ENCODE measurements at places on chromosomes 1 and 21.
A peak's percentile ranks its signal among the peaks of the same experiment; 100 is the strongest.

DNA sequence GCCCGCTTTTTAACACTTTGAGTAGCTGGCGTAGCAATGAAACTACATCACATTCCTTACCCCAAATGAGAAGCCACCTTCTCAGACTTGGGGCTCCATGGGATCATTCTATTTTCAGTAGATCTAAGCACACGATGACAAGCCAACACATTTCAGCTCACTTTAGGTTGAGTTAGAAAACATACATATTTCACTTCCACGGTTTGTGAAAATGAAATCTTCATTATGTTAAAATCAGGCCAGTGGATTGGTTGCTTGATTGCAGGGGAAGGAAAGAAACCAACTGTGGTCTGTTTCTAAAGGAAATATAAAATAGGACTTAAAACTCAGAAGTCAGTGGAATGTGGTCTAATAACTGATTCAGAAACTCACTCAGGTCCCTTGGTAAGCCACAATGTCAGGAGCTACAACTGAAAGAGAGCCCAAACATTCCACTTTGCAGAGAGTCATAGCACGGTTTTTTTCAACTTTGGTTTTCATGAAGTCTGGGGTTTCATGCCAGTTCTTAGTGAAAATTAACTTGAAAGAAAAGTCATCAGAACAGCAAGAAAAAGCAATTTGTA, 82.3 kb upstream of the TIAM1 start:
- DNase-seq, result no peak

DNA sequence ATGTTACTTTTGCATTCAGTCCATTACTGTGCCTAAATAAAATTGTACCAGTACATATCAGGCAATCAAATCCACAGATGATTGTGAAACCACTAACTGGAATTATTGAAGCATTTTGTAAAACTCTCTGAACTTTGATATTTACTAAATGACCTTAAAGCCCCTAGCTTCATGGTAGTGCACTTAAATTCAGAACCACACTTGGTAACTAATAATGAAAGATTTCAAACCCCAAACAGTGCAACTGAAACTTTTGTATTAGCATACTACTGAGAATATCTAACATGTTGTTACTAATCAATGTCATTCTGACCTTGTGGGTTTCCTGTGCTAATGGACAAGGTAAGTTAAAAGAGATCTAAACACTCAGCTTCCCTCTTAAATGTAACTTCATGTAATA, at the start of gene CFHR3:
Gene CFHR3, plus strand, starts transcription at position 238 of the 400 bp plus-strand sequence. Its CDS starts 47 bp downstream, at position 285.
- DNase-seq, result no peak

GRCh38 chr1:224851210-224851847, 78.1 kb upstream of the DNAH14 start:
- DNase-seq, result no peak

GRCh38 chr1:67814121-67814772, 19.0 kb downstream of the GNG12 start:
- no peak for DNase-seq

- DNase-seq, result no peak
Measured at GRCh38 chr1:226629896-226630550, 81.5 kb downstream of the STUM start.

GRCh38 chr1:31521761-31522555, 54.4 kb upstream of the TINAGL1 start:
- DNase-seq, result no peak

GRCh38 chr1:115036814-115037507, 7.3 kb downstream of the TSHB start:
- no peak for DNase-seq

GRCh38 chr1:4594286-4594991, 60.0 kb upstream of the AJAP1 start:
- DNase-seq, result no peak

DNA sequence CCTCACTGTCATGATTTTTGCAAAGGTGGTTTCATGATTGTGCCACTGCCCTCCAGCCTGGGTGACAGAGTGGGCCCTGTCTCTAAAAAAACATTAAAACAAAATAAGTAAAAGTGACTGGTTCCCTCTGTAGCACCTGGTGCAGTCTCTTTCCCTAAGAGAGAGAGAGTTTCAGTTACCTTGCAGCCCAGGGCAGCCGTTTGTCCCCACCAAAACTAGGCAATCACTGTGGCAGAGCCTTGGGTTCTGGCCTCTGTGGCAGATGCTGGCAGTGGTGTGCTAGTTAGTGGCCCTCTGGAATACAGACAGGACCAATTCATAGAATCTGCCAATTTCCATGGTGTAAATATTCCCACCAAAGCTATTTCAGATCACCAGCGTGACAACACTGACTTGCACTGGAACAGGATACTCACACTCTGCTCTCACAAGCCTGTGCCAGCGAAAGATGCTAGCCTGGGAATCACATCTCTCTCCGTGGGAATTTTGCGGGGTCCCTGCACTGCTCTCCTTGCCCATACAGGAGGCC, 108.7 kb downstream of the TLR5 start:
- no peak for DNase-seq

DNA sequence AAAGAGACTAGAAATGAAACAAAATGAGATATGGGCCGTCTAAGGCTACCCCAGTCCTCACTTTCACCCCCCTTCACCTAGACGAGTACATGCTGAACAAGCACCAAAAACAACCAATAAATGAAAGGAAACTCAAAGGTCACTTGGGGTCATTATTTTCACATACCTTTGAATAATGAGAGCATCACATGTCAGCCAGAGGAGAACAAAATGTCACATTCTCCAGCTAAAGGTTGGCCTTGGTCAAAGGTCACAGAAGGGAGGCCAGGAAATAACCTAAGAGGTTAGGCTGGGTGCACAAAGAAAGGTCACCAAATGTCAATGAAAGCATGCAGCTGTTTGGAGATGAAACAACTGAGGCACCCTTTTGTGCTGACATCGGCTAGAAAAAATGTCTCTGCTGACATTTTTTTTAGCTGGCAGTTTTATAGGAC, 288.7 kb upstream of the USP25 start:
- no peak for DNase-seq

DNA sequence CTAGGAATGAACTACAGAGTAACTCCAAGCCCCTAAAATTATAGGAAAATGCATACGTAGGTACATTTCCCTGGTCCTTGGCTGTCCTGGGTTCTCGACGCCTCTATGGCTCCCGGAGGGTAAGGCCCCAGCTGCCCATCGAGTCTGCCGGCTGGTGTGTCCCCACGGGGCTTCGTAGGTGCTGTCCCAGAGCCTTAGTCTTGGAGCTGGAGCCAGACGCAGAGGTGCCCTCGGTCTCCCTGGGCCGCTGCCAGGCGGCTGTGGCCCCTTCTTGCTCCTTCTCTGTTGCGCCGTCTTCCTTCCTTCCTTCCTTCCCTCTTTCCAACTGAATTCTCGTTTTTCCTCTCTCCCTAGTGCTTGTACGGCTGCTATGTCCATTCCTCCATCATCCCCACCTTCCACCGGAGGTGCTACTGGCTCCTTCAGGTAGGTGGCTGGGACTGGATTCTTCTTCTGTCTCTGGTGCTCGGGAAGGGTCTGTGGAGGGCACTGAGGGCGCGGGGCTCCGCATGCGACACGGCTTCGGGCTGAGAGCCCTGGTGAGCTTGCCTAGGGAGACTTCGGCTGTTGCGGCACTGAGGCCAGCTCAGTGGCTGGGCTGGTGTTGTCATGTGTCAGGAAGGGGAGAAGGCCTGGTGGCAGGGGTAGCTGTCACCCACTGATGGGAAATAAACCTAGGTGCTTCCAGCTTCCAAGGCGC, 303.5 kb upstream of the VAMP3 start:
- DNase-seq, result no peak

DNA sequence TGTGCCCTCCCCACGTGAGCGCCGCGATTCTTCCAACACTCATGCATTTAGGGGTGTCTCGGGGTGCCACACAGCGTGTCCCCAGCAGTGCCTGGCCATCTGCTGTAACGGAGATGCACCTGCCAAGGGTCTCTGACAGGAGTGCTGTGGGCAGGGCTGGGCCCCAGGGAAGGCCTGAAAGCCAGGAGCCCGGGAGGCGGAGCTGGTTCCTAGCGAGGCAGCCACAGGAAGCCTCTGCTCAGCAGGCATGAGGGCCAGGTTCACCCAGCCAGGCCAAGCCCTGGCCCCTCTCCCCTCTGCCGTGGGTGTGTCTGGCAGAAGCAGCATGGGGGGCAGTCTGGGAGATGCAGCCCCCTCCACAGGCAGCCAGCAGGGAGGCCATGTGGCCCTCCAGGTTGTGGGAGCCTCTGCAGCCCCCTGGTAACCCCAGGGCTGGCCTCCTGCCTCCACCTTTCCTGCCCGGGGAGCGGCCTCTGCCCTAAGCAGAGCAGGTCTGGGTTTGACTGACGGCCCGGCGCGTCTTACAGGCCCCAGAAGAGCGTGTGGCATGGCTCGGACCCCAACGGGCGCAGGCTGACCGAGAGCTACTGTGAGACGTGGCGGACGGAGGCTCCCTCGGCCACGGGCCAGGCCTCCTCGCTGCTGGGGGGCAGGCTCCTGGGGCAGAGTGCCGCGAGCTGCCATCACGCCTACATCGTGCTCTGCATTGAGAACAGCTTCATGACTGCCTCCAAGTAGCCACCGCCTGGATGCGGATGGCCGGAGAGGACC, 30.4 kb downstream of the SLC19A1 start:
- DNase-seq, result no peak

DNA sequence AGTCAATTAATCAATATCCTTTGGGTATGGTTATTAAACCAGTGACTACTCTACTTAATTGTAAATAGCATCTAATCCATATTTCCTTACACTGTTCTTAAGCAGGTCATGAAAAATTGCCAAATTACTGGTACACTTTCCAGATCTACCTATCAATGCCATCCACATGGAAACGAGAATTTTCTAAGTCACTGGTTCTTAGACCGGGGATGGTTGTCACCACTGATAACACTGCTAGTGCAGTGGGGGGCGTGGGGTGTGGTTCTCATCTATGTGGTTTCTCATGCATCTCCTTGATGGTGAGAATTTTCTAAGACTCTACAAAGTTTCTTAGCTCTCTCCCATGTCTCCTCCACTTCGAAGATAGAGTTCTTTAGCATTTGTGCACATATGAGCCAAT, 63.7 kb upstream of the COG2 start:
- DNase-seq, result no peak

GRCh38 chr1:206970446-206970845, at the start of gene FCAMR:
TSS of gene FCAMR (minus strand) at chr1:206970460. CDS start at chr1:206970125, 335 bp downstream.
- no peak for DNase-seq

- DNase-seq, result no peak
Measured at GRCh38 chr1:223355699-223356098, 8.3 kb downstream of the SUSD4 start.

GRCh38 chr21:43932005-43932404, 67.0 kb downstream of the AGPAT3 start:
- DNase-seq, result no peak

GRCh38 chr1:240100371-240100934, 8.8 kb downstream of the FMN2 start:
- DNase-seq, result no peak

GRCh38 chr21:36828891-36829515, 130.1 kb downstream of the SIM2 start:
- DNase-seq, result no peak

- no peak for DNase-seq
Measured at GRCh38 chr1:63849149-63849548, 75.3 kb downstream of the ROR1 start.

DNA sequence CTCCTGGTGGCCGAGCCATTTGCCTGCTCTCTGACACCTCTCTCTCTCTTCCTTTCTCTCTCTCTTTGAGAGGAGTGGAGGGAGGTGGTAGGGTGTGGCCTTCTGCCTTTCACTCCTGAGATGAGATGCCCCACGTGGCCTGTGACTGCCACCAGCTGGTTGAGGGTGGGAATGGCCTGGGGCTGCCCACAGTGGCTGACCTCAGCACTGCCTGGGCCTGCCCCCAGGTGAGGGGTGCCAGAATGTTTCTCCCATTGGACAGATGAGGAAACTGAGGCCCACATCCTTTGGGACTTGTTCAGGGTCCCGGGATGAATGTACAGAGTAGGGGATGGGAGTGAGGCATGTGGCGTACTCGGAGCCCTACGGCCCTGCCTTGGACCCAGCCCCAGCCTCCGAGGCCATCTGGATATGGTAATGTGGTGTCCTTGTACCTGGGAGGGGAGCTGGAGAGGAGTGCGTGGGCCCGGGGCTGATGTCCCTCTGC, 12.7 kb upstream of the C1orf167 start:
- DNase-seq, result no peak

DNA sequence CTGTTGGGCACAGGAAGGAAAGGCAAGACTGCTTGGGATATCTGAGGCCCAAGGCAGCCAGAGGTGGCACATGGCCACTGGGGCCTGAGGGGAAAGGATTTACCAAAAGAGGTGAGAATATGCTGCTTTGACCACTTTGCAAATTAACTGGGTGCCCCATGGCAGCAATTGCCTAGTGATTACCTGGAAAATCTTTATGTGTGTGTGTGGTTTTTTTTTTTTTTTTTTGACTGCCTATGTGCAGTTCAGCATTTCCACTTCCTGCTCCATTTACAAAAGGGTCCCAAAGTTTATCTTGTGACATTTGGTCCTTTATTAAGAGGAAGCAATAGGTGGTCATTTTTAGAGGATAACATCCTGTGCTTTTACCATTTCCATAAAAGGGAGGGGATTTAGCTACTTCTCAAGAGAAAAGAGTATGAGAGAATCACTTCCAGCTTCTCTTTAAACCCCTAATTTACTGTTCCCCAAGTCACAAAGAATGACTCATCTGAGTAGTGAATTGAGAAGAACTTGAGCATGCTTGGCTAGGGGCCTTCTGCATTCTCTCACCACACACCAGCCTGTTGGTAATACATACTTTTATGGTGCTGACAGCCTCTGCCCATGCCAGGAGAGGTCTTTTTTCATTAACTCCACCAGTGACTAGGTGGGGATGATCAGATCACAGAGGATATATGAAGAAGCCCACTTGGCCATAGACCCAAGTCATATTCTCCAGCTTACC, 52.1 kb downstream of the SYDE2 start:
- no peak for DNase-seq

DNA sequence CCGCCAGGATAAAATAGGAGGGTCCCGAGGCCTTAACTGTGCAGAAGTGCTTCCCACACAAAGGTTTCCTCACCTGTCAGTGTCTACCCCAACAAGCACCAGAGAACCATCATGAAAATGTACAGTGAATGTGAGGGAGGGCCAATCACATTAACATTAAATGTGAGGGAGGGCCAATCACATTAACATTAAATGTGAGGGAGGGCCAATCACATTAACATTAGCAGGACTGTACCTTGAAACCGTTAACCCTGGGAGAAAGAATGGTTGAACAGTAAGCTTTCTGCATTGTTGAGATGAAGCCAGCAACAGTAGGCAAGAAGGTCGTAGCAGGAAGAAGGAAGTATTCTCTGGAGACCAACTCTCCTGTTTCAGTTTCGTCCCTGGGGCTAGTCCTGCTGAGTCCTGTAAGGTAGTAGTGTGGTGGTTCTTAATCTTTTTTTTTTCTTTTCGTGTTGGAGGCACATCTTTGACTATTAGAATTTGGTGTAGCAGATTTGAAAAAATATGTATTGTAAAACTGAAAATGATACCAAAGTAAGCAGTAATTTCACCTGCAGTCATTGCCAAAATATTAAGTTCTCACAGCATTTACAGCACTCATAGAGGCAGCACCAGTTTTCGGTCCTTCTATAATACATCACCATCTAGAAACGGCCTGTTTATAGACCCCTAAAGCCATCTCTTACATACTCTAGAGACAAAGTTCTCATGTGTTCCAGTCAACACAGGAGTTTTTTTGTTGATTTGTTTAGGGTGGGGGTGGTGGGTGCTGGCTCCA, 98.6 kb upstream of the PPP2R5A start:
- no peak for DNase-seq

- DNase-seq, result peak; percentile 38
Measured at GRCh38 chr1:21764615-21765423, 18.1 kb downstream of the USP48 start.

GRCh38 chr1:196685506-196685905, 33.7 kb downstream of the CFH start:
- no peak for DNase-seq

Measured in brain (organoid and tissue), 16 donors.